ENCODE measurements at places on chromosomes 5 and 9.

DNA sequence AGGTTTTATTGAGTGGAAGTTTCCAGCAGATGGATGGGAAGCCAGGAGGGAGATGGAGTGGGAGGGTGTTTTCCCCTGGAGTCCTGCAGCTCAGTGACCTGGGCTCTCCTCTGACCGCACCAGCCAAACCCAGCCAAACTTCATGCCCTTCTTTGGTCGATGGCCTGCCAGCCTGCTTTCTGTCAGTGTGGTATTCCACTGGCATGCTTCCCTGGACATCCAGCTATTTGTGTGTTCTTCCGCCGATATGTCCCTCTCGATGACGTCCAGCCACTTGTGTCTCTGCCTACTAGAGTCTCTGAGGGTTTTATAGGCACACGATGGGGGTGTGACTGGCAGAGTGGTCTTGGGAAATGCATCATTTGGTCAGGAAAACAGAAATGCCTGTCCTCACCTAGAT, 33.8 kb downstream of the GPBP1 start:
- DNase-seq, result no peak

GRCh38 chr5:166679331-166679730, 1612.1 kb upstream of the WWC1 start:
- DNase-seq, result no peak

GRCh38 chr5:179343719-179344430, 1.4 kb downstream of the ADAMTS2 start:
- no peak for DNase-seq

DNA sequence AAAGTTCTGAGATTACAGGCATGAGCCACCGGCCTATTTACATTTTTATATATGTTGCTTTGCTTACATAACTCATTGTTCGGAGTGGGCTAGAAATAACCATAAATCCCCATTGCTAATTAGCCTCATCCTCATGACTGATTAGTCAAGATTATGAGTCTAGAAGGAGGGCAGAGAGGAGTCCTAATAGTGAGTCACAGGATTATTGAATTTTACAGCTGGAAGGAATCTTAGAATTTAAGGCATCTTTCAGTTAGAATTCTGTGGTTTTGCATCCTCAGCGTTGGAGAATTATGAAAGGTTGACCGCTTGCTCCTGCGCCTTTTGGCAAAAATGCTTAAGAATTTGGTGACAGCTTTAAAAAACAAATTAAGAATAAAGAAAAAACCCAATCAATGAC, 2.6 kb upstream of the PBX3 start:
- DNase-seq, result no peak

- DNase-seq, result peak; percentile 1
Measured at GRCh38 chr9:122286764-122287163, 22.1 kb downstream of the MRRF start.

- DNase-seq, result no peak
Measured at GRCh38 chr5:104184264-104184663, 621.7 kb upstream of the NUDT12 start.

GRCh38 chr5:136137497-136138220, 5.0 kb downstream of the SMAD5 start:
- DNase-seq, result no peak

DNA sequence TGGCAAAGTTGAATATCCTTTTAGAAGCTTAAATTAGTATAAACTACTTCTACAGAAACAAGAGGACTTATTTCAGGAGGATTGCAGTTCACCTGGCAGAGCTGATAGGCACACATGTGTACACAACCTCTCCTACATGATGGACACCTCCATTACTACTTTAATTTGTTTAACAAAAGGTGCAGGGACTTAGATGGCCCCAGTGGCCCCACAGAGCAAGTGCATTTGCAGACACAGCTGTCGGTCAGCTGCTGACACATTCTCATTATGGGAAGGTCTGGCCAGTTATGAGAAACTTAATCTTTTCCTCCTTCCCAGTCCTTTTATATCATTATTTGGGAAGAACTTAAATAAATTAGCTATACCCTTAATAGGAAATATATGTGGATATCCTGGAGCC, 28.3 kb downstream of the TDRD7 start:
- DNase-seq, result no peak

- DNase-seq, result no peak
Measured at GRCh38 chr5:90994796-90995195, 388.3 kb downstream of the ARRDC3 start.

- DNase-seq, result no peak
Measured at GRCh38 chr5:9188131-9188530, 357.7 kb downstream of the SEMA5A start.

- no peak for DNase-seq
Measured at GRCh38 chr5:156914371-156914737, 48.7 kb downstream of the TIMD4 start.

DNA sequence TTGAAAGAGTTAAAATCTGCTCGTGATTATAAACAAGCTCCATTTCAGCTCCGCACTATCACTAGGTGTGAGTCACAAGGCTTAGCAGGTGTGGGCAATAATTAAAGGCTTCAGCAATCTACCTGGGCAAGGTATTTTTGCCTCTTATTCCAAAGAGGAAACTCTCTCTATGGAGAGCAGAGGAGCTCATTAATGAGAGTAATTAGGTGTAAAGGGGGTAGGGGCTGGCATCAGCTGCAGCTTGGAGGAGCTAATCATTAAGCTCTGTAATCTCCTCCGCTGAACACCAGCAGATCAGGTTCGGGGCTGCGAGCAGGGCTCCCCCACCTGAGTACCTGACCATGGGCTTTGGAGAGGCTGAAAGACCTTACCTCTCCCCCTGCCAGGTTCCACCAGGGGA, 129.2 kb downstream of the CRB2 start:
- no peak for DNase-seq
